Neural crest cell (in vitro differentiated cells): ENCODE measurements at places on chromosomes 13 and 19. TPM values are rescaled to one million over a fixed set of nuclear protein-coding genes. Genes with fewer than 3 reads are reported as not detected.
A peak's percentile ranks its signal among the peaks of the same experiment; 100 is the strongest.

The SAFB gene
- total RNA-seq: 176 and 184 TPM in 2 replicates

DNA sequence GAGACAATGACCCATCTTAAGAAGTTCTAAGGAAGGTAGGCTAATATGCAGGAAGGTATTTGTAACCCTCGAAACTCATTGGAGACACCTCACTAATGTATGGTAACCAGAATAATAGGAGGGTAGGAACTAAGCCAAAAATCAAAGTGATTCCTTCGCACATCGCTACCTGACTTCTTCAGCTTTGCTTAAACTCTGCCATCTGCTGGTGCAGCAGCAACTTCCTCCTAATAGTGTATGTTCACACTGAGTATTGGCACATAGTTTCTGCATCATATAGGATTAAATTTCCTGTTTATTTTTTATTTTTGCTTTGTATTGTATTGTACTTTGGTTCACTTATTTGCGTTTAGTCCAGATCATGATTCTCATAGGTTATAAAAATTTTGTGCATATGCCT is 676.2 kb downstream of the GPC5 start:
- no peak for DNase-seq

DNA sequence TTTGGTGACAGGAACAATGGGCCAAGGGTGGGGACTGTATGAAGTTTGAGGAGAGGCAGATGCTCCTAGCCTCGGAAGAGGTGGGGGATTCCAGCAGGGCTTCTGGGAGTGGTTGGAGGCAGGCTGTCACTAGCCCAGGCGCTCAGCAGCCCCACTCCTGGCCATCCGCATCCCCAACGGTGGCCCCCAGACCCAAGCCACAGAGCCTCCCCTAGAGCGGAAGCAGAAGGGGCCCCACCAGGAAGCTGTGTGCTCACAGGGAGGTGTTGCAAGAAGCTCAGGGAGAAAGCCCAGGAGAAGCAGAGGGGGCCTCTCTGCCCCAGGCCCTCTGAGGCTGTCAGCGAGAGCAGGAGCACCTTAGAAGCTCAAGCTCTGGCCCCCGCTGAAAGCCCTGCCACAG is 8.3 kb downstream of the PRAM1 start:
- no peak for DNase-seq

DNA sequence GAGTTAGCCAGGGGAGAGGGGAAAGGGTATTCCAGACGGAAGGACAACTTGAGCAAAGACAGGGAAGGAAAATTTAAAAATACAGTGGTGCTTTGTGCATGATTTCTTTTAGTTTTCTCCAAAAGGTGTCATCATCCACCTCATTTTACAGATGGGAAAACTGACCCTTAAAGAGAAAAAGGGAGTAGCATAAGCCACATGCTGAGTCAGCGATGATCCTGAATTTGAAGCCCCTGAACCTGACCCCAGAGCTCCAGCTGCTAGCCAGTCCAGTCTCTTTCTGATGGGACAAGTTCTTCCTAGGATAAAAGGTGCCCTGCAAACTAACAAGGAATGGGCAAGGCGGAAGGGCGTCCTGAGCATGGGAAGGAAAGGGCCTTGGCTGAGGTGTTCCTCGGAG is 10.3 kb downstream of the CABP5 start:
- DNase-seq: no peak

DNA sequence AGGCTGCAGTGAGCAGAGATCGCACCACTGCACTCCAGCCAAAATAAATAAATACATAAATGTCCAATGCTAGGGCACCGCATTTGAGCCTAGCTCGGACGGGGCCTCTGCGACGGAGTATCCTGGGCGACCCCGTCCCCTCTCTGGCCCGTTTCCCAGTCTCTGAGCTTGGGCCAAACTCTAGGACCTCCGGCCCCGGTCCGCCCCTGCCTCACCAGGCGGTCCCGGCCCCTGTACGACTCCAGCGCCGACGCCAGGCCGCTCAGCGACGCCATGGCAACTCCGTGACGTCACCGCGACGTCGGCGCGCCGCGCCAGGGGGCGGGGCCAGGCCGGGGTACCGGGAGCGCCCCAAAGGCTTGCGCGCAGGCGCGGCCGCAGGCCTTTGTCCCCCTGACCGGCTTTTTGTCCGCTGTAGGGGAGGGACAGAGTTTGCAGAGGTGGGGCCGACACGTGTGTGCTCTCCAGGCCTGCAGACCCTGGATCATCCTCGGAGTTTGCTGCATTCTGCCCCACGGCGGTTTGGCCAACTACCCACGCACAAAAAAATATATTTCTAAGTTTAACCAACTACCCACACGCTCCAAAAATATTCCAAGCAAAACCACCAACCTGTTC is at the start of gene PEX11G:
PEX11G (minus strand) TSS at position 300 of the 618 bp plus-strand sequence; CDS start at position 275, 25 bp downstream.
- DNase-seq: peak; percentile 90

DNA sequence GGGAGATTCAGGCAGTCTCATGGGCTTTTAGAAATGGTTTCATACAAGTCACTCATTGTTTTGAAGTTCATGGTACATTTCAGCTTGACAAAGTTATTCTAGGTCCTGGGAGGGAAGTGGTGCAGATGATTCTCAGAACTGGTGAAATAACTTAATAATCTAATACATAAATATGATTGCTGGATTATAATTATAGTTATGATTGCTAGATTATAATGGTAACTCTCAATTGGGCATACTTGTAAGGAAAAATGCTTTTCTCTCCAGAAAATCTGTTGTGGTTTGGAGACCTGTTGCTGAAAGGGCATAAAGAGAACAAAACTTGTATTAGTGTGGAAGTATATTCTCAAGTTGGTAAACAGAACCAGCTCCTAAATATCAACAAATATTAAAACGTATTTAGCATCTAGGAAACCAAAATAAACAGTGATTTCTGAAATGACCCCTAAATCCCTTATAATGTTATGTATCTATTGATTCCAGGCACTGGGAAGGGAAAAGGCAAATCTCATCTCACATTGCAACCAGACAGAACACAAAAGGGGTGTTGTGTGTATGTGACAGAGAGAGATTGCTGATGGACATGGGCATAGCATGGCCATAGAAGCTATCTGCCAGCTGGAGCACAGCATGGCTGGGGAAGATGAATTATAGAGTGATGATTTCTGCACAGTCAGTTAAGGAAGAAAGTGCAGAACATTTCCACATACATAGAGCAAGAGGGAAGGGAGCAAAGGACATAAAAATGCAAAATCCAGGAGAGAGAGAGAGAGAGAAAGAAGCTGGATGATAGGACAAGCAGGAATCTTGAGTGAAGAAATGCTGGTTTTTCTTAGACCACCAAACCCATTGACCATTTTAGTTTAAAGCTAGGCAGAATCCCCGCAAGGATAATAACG is 87.1 kb upstream of the FRY start:
- no peak for DNase-seq

- DNase-seq: peak; percentile 70
Observed at GRCh38 chr13:90867336-90867683, 480.2 kb upstream of the MIR17HG start.

DNA sequence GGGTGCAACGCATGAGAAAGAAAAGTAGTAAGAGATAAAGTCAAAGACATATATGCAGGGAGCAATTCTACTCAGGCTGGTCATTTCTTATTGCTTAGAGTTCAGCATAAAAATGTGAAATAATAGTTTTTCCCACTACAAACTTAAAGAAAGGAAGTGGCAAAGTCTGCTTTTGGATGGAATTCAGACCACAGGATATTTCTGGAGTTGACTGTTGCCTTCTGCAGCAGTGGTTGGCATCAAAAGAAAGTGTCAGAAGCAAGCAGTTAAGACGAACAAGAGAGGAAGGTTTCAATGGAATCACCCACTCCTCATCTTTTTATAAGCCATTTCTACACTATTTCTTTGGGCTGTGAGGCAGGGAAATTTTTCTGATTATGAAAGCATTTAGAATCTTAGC is 36.2 kb upstream of the TRPC4 start:
- no peak for DNase-seq

DNA sequence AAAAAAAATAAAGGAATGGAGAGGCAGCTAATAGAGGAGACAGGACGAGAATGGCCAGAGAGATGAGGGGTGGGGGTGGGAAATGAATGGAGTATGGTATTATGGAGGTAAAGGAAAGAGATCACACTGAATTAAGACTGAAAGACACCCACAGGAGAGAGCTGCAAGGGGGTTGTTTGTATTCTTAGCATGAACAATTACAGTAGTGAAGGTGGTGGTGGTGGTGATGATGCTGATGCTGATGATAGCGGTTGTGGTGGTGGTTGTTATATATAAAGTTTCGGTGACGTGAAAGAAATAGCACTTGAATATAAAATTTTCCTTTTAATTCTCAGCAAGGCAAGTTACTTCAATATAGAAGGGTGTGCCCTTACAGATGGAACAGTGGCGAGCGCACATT is 2.8 kb upstream of the ADGRE3 start:
- DNase-seq: no peak

DNA sequence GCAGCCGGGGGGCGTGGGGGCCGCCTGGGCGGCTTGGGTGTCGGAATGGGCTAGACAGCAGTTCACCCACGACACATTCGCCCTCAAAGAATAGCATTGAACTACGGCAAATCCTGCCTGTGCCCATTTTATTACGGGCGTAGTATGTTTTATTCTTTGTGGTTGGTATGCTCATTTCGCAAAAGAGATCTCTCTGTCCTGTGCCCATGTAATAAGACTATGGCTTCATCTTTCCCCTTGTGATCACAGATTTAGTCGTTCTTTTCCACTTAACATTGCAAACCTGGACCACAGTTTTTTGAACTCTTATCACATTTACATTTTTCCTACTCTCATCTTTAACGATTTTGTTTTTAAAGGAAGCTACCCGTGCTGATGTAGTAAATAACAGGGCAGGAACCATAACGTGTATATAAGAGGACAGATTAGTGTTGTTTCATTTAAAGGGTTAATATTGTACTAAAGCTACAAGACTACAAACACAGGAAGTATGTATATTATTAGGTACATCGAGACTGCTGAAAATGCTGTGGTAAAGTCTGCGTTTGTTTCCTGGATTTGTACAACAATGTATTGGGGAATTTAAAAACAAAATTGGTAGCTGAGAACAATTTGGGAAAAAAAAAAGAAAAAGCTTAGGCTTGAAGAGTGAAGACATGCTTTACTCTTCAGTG is 3.2 kb upstream of the MYCBP2 start:
- DNase-seq: no peak

DNA sequence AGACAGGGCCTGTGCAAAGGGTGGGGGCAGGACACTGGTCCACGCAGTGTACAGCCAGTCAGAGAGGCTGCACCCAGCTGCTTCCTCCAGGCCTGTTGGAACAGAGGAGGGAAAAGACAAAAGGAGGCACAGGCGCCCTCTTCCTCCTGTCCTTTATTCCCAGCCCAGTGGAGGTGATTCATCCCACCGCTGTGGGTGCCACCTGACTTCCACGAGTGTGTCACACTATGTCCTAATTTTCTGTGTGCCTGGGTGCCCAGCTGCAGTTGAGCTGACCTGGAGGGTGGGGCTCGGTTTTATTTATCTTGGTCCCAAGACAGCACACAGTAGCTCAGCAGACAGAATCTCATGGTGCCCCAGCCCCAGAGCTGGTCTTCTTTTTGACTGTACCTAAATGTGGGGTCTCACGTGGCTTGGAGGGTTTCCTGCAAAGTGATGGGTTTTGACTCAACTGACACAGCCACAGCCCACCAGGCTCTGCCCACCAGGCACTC is 9.0 kb downstream of the EPS15L1 start:
- DNase-seq: no peak

- DNase-seq: no peak
Observed at GRCh38 chr13:41053384-41053826, 7.9 kb upstream of the WBP4 start.

GRCh38 chr19:1409204-1410005 is 2.0 kb downstream of the DAZAP1 start:
- no peak for DNase-seq

GRCh38 chr13:51659276-51660127 is 75.2 kb downstream of the WDFY2 start:
- no peak for DNase-seq

DNA sequence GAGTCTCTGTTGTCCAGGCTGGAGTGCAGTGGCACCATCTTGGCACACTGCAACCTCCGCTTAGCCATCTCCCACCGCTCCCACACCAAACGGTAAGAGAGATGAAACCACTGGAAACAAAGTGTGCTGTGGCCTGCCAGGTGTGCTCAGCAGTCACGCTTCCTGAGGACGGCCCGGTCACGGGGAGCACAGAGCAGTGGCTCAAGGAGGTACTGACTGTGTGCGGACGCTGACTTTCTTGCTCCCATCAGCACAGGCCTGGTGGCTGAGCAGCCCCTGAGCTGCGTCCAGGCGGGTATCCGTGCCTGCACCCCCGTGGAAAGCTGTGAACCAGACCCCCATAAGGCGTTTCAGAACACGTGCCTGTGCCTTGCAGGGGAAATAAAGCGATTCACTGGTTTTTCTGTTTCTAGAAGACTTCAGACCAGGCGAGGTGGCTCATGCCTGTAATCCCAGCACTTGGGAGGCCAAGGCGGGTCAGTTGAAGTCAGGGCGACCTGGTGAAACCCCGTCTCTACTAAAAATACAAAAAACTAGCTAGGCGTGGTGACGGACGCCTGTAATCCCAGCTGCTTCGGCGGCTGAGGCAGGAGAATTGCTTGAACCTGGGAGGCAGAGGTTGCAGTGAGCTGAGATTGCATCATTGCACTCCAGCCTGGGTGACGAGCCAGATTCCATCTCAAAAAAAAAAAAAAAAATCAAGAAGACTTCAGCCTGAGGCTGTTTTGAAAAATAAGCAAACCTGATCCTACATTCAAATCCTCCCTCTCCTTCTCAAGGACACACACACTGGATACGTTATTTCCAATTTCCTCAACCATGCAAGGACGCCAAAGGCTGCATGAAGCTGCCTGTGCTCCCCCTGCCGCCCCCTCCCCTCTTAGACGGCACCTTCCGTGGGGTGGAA is 25.5 kb downstream of the ADPRHL1 start:
- no peak for DNase-seq

GRCh38 chr19:10228920-10229319 is 2.2 kb downstream of the S1PR2 start:
- no peak for DNase-seq

DNA sequence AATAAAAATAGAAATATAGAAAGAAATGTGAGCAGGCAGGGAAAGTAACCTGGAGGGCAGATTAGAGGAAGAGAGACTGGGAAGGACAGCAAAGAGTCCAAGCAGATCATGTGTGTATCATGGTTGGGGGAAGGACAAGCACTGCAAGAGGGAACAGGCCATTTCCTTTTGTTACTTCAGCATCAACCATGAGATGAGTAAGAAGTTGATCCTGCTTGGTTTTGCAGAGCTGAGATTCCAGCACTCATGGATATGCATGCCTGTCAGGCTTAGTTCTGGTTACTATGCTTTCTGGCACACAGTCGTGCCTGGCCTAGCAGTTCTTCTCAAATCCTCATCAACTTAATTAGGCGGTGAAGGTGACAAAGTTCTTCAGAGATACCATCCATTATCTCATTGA is 18.1 kb downstream of the NALCN start:
- DNase-seq: no peak
